ENCODE measurements at places on chromosomes 6 and 20.

- peak; percentile 27 for DNase-seq
These were observed 67.8 kb downstream of the TNFRSF21 start for GRCh38 chr6:47241742-47242482.

GRCh38 chr20:21820045-21820444 lies 114.6 kb downstream of the PAX1 start:
- no peak for DNase-seq

- no peak for DNase-seq
These were observed 60.2 kb upstream of the GATA5 start for GRCh38 chr20:62535964-62536363.

DNA sequence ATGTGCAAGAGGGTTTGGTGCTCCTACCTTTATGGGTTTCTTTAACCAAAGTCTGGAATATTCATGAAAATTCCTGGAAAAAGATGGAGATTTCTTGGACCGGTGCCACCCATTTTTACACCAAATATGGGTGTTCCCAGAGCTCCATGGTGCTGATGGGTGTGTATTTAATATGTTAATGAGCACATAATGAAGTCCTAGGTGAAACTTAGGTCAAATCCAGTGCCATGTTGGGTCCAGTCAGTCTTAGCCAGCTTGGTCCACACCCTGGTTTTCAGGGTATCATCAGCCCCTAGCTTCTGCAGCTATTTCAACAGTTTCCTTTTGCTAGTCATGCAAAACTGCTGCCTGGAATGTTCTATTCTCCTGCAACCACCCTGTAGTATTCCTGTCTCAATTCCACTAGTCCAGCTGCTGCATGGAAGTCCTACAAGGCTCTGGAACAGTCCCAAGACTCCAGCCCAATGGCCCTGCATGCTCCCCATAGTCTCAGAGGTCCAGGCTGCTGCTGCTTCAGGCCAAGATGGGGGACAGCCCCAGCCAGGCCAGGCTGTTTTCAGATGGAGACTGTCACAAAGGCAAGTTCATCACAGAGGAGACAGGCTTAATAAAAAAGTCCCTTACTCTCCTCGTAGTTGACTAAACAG lies 31.8 kb downstream of the CST9L start:
- no peak for DNase-seq

DNA sequence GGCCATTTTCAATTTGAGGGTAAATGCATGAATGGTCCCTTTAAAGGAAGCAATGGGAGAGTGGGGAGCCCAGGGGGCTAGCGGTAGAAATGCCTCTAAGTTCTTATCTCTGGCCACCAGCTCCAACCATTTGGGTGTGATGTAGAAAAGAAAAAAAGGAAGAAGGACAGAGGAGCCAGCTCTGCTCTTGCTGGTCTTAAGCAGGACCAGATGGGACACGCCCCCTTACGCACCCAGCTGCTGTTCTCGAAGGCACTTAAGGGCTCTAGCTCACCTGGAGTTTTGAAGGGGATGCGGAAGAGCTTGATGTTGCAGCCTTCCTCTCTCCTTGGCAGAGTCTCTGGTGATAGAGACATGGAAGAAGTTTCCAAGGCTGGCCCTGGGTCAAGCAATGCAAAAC lies 59.5 kb upstream of the RNF144B start:
- peak; percentile 52 for DNase-seq

DNA sequence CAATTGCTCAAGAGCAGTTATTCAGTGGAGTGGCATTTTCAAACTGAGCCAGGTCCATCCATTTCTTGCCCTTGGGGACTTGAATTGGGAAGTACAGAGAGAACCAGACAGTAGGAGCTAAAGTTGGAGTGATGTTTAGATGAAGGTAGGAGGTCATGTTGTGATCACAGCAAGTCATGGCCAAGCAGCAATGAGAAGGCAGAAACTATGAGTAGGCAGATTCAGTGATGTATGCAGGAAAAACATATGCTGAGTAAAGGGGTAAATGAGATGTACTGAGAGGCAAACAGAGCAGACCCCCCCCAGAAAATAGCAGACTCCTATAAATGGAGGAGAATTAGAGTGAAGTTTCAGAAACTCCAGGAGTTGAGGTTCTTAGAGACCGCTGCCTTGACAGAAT lies 95.8 kb downstream of the PERP start:
- DNase-seq = no peak

GRCh38 chr6:87664921-87665485 lies 37.0 kb downstream of the AKIRIN2 start:
- no peak for DNase-seq

- no peak for DNase-seq
These were observed 172.4 kb upstream of the SASH1 start for GRCh38 chr6:148170286-148170685.

DNA sequence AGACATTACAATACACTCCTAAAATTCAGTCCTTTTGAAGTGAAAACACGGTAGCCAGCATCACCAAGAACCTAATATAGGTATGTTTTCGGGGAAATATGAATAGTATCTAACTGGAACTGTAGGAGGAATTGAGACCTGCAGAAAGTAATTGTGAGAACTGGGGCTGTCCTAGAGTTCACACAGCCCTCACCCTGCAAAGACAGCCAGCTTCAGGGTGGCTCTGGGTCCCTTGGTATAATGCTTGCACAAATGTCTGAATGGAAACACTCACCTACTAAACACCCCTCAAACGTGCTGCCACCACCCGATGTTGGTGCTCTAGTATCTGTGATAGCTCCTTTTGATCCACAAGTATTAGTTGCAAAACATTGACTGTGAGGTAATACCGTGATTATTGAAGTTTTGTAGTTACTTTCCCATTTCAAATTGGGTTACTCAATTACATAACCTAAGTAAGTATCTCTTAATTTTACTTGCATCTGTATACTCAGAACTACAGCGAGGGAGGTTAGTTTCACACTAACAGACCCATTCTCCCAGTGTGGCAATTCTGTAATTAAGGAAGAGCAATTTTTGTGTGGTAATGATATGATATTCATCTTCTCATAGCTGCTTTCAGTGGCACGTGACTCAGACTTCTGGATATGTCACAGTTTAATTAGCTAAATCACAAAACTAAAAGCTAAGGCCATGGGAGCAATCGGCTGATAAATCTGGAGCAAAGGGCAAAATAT lies 129.5 kb downstream of the INSM1 start:
- no peak for DNase-seq

GRCh38 chr20:35329435-35330139 lies 37.4 kb upstream of the FAM83C start:
- peak; percentile 62 for DNase-seq

DNA sequence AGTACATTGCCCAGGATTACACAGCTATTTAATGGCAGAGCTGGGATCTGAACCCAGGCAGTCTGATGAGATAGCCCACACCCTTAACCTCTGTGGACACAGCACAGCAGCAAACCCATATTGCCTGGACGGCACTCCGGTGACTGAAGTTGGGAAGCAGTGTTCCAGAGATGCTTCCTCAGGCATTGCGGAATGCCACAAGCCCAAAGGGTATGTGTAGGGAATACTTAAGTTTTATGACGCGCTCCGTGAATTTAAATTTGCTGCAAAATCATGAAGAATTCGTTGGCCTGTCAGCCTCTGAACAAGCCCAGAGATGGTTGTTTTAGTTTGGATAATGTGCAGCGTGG lies 46.4 kb downstream of the PSMG4 start:
- DNase-seq = no peak

DNA sequence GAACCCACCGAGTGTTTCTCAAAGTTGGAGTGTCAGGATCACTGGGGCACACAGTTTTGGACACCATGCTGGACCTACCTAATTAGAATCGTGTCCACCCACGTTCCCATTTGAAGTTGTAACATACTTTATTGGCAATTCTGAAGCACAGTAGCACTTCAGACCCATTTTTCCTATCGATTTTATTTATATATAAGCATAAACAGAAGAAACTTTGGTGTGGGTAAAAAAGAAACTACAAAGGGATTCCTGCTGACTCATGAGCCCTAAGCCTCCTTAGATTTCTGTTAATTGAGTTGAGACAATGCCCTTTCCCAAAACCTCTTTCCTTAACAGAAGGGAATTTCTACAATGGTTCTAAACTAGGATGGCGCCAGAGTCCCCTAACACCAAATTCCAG lies 398.0 kb downstream of the CDKAL1 start:
- DNase-seq = no peak

DNA sequence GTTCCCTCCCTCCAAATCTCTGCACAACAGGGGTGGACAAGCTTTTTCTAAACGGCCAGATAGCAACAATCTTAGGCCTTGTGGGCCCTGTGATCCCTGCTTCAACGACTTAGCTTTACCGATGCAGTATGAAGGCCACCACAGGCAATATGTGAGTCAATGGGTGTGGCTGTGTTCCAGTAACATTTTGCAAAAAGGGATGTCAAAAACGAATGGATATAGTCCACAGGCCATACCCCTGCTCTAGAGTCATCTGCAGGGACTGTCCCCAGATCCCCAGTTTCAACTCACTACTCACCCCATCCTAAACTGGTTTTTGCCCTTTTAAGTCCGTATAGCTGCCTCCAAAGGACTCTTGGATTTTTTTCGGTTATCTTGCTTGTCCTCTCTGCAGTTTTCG lies 34.4 kb downstream of the ECT2L start:
- no peak for DNase-seq

DNA sequence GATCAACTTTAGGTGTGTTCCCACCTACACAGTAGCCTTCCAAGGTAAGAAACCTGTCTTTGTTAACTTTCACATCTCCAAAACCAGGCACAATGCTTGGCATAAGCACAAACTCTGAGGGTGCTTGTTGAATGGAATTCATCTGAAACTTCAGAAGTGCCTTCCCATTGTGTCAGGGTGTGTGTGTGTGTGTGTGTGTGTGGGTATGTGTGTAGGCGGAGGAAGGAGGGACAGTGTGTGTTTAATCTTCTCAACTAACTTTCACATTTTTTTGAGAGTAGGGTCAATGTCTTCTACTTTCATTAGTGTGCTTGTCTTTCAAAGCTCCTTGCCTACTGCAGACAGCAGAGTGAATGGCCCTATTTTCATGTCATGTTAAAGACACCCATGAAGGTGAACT lies 45.6 kb downstream of the PDE7B start:
- no peak for DNase-seq

DNA sequence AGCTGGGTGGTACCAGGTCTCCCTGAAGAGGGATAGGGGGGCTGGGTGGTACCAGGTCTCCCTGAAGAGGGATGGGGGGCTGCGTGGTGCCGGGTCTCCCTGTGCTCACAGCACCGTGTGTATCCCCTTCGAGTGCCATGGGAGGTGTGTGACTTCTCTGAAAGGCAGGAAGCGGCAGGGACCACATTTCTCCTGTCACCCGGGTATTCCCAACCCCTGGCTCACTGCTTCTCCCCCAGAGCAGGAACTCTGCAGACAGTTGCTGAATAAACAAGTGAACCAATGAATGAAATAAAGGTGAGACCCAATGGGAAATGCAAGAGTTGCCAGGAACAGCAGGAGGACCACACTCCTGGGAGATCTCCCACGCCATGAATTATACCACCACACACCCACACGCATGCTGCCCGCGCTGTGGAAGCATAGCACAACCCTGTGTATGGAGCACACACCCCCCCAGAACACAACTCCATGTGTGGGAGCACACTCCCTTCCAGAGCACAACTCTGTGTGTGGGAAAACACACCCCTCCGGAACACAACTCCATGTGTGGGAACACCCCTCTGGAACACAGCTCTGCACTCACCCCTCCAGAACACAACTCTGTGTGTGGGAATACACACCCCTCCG lies 50.7 kb downstream of the RNASET2 start:
- no peak for DNase-seq

GRCh38 chr6:7691675-7692452 lies 34.0 kb upstream of the BMP6 start:
- DNase-seq = peak; percentile 56

GRCh38 chr6:170040115-170040500 lies 250.8 kb downstream of the DLL1 start:
- DNase-seq = no peak
